ENCODE measurements at places on chromosomes 1 and 21.

GRCh38 chr1:56073206-56073605 is 506.2 kb downstream of the PLPP3 start:
- no peak for DNase-seq

DNA sequence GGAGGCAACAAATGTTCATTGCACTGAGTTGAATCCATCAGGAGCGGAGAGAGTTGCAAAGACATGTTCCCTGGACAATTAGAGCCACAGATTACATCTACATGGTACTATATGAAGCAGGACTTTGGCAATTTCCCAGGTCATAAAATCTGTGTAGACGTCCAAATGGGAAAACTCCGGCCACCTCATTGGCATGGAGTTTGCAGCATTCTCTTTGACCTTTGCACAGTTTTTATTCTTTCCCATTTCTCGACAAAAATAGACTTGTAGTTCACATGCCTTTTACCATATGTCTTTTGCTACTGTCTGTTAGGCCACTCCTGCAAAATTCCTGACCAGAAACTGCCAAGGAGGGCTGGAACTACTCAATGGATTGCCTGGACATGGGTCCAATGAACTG is 48.2 kb downstream of the UBE2T start:
- DNase-seq = no peak

- DNase-seq = no peak
These were observed 153.9 kb downstream of the FMN2 start for GRCh38 chr1:240245629-240246020.

DNA sequence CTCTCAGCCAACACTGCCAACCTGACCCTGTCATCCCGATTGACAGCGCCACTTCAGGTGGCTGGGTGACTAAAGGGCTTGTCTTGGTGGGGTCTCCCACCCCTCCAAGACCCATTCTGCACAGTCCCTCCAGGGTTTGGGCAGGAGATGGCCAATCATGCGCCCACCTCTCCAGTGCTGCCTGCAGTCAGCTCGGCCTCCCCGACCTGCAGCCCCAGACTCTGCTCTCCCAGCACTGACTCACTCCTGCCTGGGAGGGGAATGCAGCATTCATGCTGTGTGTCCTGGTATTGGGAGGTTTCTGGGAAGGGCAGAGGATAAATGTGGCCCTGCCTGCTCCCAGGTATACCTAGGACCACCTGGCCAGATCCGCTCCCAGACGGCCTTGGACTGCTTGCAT is 9.7 kb downstream of the TMEM81 start:
- no peak for DNase-seq

- no peak for DNase-seq
These were observed 22.4 kb upstream of the LRRC8C start for GRCh38 chr1:89610457-89611011.

DNA sequence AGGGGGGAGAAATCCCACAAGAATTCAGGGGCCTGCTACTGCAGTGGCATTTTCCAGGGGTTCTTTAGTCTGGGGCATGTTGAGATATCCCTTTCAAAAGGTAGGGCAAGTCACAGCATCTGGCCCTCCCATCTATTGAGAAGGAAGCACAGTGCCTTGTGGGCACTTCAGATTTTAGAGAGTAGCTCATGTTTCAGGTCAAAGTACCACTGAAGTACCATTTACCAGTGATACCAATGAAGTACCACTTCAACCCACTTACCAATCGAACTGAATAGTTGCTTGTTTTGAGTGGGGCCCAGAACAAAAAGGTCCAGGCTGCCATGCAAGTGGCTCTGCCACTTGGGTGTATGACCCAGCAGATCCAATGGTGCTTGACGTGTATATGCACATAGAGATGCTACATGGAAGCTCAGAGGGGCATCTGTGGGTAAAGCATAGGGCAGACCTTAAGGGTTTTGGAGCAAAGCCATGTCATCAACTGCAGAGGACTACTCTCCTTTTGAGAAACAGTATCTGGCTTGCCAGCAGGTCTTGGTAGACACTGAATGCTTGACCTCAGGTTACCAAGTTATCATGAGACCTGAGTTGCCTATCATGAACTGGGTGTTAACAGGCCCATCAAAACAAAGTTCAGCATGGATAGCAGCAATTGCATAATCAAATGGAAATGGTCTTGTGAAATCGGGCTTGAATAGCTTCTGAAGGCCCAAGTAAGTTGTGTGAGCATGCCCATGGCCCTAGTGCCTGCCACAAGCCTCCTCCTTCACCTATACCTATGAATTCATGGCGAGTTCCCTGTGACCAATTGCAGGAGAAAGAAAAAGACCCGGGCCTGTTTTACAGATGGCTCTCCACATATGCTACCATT is 23.5 kb downstream of the PLA2G2D start:
- DNase-seq = no peak

- no peak for DNase-seq
These were observed 288.8 kb downstream of the DPYD start for GRCh38 chr1:97632075-97632474.

- DNase-seq = no peak
These were observed 43.5 kb downstream of the DPYD start for GRCh38 chr1:97877307-97877706.

DNA sequence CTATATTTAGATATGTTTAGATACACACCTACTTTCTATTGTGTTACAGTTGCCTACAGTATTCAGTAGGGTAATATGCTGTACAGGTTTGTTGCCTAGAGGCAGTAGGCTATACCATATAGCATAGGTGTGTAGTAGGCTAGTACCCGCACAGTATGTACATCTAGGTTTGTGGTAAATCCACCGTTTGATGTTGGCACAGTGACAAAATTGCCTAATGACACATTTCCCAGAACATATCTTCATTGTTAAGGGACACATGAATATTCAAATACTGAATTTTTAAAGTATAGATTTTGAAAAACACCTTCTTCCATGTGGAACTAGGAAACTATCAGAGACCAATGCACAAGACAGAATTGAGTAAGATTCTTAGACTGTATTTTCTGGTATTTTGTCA is 22.6 kb upstream of the PDC start:
- DNase-seq = no peak
